ENCODE measurements at places on chromosomes 13 and 19.

GRCh38 chr19:33553530-33554310 is 32.1 kb upstream of the PEPD start:
- no peak for DNase-seq

- no peak for DNase-seq
These were observed 2.0 kb downstream of the ZNF792 start for GRCh38 chr19:34961775-34962686.

- no peak for DNase-seq
These were observed 38.9 kb downstream of the ALOX5AP start for GRCh38 chr13:30774214-30774730.

DNA sequence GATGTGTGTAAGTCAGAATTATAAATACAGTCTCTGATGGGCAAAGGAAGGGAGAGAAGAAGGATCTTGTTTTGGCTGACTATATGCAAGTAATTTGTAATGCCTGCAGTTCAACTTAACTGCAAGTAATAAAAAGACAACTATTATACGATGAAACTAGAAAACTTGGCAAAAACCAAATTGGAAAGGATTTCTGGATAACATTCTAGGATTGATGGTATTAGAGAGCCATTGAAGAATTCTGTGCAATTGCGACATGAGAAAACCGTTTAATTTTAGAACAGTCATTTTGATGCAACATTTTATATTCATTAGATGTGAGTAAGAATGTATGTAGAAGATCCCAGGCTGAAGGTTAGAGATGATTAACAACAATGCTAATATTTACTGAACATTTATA is 1334.1 kb downstream of the EFNB2 start:
- no peak for DNase-seq

DNA sequence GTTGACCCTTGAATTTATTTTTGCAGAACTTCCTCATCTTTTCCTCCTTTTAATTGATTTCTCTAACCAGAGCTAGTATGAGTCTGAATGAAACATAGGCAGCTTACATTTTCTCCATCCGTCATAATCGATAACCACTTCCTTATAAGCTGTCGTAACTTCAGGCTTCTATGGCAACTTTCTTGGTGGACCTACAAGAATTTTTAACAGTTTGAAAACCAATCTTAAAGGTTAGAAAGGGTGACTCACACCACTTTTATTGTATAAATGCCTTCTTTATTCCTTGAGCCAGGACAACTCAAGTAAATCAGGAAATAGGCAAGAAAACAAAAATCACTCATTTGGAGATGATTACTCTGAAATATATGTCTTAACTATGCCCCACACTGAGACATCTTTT is 105.7 kb upstream of the KL start:
- DNase-seq = no peak

Data from stimulated activated CD4-positive, alpha-beta T cell treated with anti-CD3 and anti-CD28 coated beads, Interleukin-15, amount 100 ng/mL, for 1 hour (primary cell).